SK-N-SH (cell line): ENCODE measurements at places on chromosomes 1 and 21. TPM values are rescaled to one million over a fixed set of nuclear protein-coding genes. Genes with fewer than 3 reads are reported as not detected.

DNA sequence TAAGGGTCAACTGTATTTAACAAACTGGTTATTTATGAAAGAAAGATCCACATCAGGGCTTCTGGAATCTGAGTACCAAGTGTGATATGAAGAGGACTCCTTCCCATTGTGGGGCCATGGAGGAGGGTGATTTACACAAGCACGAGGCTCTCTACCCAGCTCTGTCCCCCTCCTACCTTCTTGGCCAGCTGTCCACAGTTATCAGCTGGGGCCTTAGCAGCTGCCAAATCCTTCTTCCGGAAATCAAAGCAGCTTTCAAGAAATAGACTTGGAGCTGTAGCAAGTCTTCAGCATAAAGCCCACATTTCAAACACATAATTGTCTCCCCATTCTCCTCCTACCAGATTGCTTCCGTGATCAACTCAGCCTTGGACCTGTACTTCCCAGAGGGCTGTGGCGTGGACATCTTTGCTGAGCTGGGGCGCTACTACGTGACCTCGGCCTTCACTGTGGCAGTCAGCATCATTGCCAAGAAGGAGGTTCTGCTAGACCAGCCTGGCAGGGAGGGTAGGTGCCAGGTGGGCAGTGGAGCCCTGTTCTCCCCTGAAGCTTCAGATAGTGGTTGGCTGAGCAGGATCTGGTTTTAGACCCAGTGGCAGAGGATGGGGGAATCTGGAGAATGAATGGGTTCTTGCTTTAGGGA is 15.5 kb downstream of the AZIN2 start:
- DNase-seq, result no peak

DNA sequence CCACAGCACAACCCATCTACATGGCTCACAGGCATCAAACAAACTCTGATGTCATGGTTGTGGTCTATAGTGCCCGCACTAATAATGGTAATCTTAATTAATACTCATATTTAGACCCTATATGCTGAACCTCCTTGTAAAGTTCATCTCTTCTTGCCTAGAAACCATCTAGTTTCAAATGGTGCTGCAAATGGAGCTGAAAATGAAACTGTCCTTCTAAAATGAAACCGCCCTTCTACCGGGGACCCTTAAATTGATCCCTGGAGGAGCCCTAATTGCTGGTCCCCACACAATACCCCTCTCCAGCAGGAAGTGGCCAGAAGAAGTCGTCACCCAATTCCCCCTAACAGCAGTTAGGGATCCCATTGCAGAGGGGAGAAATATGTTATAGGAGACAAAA is 612.6 kb downstream of the MRPL39 start:
- no peak for DNase-seq

The S100B gene
- 0.12 and 0.24 TPM in 2 replicates for polyA plus RNA-seq

DNA sequence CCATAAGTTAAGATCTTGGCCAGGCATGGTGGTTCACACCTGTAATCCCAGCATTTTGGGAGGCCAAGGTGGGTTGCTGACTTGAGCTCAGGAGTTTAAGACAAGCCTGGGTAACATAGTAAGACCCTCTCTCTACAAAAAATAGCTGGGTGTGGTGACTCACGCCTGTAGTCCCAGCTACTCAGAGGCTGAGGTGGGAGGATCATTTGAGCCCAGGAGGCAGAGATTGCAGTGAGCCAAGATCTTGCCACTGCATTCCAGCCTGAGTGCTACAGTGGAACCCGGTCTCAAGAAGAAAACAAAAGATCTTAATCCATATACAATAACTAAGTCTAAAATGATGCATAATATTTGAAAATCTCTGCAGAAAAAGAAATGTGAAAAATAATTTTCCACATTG is 165.5 kb upstream of the NR5A2 start:
- DNase-seq, result no peak

DNA sequence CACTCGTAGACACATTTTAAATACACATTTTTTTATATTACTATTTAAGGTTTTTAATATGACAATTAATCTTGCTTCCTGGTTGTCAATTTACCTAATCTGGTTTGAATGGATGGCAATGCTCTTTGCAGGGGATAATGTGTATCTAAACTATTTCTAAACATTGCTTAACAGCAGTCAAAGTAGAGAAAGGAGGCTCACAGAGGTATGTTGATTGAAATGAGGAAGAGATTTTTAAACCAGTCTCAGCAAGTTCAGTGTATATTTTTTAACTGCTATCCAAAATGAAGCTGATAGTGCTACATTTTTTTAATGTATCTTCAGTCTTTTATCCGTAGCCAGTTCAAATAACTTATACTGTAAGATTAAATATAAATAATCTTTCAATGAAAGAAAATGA is 17.4 kb downstream of the FMO1 start:
- no peak for DNase-seq

- no peak for DNase-seq
Observed at GRCh38 chr1:232694475-232694874, 64.5 kb upstream of the SIPA1L2 start.

GRCh38 chr1:53899206-53899628 is 5.2 kb downstream of the DIO1 start:
- no peak for DNase-seq

The OR2T2 gene
- polyA plus RNA-seq, result not detected in 2 replicates

DNA sequence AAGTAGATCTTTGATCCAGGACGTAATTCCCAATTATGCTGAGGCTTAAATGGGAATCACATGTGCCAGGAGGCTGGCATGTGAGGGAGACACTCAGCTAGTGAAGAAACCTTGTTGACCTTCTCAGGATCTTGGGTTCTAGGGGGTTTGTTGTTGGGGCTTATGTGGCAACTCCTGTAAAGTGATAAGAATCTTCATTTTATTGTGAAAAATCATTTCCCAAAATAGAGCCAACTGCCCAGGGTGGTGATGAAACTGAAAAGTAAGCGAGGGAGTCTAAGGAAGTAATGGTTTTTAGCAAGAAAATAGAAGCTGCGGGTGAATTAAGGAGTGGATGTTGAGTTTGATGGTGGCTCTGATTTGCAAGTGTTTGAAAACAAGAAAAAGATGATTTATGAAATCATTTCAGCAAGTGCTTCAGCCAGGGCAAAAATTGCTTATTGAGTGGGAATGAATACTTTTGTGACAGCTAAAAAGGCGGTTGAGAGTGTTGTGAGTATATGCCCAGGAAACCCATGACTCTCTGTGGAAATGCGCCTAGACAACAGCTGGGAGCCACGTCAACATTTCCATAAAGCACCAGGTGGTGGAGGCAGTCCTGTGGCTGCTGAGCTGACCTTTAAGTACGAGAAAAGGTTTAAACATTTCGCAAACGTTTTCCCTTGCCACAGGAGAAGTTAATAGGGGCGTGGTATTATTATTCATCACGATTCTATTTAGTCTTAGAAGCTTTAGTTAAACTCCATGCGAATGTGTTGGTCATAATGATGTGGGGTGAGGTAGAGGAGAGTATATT is 102.7 kb downstream of the HMGB4 start:
- DNase-seq, result no peak

DNA sequence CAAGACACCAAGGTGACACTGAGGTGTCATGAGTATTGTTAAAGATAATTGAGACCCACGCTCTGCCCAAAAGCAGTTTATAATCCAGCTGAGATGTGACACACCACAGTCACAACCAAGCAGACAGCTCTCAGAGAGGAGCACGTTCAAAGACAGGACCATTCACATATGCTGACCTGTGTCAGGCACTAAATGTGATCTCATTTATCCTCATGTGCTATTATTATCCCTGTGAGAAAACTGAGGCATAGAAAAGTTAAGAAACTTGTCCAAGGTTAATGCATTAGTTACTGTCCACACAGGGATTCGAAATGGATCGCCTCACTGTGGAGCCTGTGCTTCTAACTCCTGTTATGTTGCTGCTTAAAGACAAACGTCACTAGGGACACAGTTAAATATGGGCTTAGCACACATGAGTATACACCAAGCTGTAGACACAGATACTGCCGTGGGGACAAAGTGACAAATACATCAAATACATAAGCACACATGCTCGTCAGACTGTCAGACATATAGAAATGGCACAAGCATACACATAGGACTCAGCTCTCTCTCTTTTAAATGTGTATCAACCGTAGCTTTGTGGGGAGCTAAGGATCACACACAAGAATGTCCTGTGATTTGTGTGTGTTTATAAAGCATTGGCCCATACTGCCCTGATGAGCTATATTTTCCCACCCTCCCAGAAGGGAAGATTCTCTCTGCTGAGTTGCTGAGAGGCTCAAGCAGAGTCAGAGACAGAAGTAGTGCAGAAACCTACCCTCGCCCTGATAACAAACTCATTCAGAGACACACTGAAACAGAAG is 3.5 kb upstream of the IGSF8 start:
- no peak for DNase-seq
